ENCODE measurements at places on chromosomes 2 and 18.
A peak's percentile ranks its signal among the peaks of the same experiment; 100 is the strongest.

- no peak for DNase-seq
Measured at GRCh38 chr2:212330263-212330662, 208.3 kb downstream of the ERBB4 start.

- DNase-seq, result no peak
Measured at GRCh38 chr2:113768770-113769169, 12.3 kb upstream of the SLC35F5 start.

GRCh38 chr2:24915175-24915574 lies 4.9 kb downstream of the ADCY3 start:
- DNase-seq, result no peak

DNA sequence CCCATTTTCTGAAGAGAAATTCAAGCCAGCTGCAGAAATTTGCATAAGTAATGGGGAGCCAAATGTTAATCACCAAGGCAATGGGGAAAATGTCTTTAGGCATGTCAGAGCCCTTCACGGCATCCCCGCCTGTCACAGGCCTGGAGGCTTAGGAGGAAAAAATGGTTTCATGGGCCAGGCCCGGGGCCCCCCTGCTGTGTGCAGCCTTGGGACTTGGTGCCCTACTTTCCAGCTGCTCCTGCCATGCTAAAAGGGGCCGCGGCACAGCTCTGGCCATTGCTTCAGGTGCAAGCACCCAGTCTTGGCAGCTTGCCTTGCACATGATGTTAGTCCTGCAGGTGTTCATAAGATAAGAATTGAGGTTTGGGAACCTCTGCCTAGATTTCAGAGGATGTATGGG lies 1235.7 kb downstream of the DPP10 start:
- no peak for DNase-seq

- DNase-seq, result no peak
Measured at GRCh38 chr2:28822036-28822435, 11.4 kb downstream of the SPDYA start.

DNA sequence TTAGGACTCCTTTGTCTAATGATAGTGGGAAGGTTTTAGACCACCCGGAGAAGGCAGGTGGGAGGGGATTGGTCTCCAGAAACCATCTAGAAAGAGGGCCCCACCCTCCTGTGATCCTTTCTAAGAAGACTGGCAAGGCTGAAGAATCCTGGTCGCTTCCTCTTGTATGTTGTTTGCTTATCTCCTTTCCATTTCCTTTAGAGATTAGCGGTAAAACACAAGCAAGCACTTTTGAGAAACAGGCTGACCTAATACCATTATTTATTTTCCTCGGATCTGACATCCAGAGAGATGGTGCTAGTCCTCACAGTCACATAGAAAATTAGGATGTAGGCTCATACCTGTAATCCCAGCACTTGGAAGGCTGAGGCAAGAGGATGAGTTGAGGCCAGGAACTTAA lies 45.2 kb upstream of the SPRED2 start:
- no peak for DNase-seq

GRCh38 chr2:190318931-190319554 lies 583 bp downstream of the HIBCH start:
- DNase-seq, result peak; percentile 45

DNA sequence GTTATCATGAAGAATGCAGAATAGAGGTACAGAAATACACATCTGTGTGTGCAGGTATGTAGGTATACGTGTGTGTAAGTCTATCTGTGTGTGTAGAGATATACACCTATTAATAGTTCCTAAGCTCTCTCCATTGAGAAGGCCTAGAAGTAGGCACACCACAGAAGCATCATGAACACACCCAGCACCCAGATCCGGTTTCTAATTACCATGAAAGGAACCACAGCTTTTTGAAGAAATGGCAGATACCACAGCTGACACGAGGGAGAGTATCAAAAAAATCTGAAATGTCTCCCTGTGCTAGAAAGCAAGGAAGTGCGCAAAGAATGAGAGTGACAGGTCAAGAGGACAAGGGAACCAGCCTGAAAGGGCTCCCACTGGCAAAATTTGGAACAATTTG lies 27.7 kb upstream of the AP1S3 start:
- DNase-seq, result no peak

GRCh38 chr2:121638333-121638732 lies 10.9 kb downstream of the CLASP1 start:
- no peak for DNase-seq

- no peak for DNase-seq
Measured at GRCh38 chr2:217049422-217049821, 189.6 kb upstream of the TNP1 start.

DNA sequence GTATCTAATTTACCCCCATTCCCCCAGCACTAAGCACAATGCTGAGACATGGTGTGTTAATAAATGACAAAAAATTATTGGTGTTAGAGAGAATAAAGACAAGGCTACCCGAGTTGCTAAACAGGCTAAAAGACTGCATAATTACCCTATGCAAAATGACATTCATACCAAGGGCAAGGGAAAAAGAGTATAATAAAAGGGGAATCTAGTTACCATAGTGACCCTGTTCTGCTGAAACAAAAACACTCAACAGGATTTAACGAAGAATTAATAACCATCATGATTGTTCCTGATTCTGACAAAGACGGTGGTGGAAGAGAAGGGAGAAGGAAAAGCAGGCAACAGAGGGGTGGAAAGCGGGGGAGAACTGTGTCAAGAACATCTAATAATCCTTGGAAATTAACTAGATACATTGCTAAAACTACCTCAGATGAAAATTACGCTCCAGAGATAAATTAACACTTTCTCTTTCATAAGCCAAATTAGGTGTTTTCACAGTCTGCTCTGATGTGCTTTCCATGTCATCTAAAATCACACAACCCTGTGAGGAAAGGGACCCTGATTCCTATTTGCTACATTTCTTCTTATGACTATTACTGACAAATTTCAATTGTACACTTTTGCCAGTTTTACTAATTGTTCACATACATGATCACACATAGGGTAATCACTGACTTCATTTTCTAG lies 25.5 kb downstream of the TTR start:
- no peak for DNase-seq

DNA sequence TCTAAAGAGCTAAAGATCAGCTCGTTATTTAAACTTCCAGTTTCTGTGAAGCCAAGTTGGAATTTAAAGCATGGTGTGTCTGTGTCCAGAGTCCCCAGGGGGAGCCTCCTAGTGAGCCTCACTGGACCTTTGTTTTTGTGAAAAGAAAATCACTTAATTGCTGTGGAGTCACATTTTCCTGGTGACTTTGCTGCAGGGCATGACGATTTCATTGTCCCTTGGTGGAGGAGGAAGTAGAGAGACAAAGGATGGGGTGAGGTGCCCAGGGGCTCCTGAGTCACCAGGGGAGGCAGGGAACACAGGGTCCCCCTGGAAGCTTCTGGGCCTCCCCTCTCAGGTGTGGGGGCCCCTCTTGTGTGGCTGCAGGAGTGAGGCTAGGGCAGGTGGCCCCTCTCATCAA lies 19.7 kb downstream of the ATP6V1C2 start:
- DNase-seq, result no peak

DNA sequence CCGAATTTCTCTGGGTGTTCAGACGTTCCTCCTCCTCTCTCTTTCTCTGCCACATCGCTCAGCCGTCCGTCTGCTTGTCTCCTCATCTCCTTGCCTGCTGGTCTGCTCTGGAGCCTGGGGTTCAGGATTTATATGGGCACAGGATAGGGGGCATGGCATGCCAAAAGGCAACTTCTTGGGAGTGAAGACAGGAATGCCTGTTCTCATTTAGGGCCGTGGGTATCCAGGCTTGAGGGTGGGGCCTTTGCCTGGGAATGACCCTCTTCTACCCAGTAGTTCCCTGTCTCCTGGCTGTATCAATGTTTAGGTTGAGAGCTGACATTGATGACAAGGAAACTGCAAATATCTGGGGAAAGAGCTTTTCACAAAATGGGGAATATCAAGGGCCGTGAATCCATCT lies 98.0 kb downstream of the HRH4 start:
- DNase-seq, result no peak

GRCh38 chr18:10379522-10379921 lies 74.9 kb upstream of the APCDD1 start:
- DNase-seq, result no peak

GRCh38 chr18:48939205-48940097 lies 11.3 kb downstream of the SMAD7 start:
- DNase-seq, result no peak

GRCh38 chr18:51610481-51610880 lies 413.0 kb upstream of the MEX3C start:
- DNase-seq, result no peak

- DNase-seq, result no peak
Measured at GRCh38 chr2:62178741-62179271, 17.1 kb upstream of the B3GNT2 start.

DNA sequence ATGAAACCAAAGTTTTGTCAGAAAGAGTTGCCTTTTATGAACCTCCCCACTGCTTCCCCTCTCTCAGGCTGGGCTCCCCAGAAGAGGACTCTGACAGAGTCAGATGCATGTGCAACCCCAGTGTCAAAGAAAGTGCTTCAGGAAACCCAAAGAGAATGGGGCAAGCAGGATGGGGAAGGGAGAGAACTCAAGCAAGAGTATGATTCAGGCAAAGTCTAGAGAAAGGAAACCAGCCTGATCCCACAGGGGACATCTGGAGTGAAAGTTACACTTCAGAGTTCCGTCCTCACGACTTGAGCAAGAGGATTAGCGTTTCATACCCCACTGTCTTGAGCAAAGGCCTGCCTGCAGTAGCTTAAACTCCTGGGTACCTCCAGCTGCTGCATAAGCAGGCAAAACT lies 51.8 kb upstream of the EPC2 start:
- no peak for DNase-seq

DNA sequence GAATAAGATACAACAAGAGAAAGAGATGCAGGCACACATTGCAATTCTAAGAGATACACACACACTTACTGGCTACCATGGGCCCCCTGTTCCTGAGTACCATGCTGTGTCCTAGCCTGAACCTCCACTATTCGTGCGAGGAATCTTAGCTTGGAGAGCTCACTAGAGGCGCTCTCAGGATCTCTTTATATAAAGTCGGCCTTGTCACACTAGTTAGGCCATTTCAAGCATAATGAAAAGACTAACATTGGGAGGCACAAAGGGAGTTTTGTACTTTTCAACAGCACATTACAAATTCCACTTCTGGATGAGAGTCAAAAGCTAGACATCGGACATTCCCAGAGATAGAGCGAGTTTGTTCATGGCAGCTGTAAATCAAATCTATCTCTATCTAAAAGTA lies 365.2 kb downstream of the DSEL start:
- DNase-seq, result no peak

- no peak for DNase-seq
Measured at GRCh38 chr2:102109016-102109415, 33.5 kb upstream of the IL1R1 start.
